ENCODE measurements at places on chromosomes 3 and 15.
A peak's percentile ranks its signal among the peaks of the same experiment; 100 is the strongest.

- no peak for DNase-seq
Measured at GRCh38 chr3:10379161-10379560, 58.2 kb upstream of the SEC13 start.

DNA sequence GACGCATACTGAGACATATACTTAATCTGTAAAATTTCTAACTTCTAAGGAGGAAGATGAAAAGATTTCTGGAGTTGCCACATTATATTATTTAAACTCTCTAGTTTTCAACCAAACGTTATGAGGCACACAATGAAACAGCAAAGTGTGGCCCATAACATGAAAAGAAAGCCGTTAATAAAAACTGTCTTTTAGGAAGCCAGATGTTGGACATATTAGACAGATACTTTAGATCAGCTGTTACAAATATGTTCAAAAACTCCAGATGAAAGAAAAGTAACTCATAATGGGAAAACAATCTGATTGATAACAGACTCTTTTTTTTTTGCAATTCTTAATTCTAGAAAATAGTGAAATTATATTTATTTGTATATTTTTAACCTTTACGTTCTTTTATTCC, 34.3 kb downstream of the ADAMTSL3 start:
- no peak for DNase-seq

DNA sequence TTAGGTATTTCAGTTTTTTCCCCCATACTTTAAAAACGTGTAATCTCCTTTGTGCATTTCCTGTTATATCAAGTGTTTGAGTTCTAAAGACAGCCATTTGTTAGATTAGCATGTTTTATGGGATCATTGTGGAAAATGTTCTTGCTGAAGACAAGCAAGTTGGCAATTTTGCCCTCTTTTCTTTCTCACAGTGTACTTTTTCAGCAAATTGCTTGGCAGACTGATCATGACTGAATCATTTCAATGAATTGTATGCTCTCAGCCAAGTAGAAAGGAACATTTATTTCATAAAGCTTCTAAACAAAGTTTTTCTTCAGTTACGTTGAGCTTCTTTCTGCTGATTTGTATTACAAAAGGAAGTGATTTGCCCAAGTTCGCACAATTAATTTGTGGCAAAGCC, 51.6 kb downstream of the ATG7 start:
- DNase-seq, result no peak

GRCh38 chr15:76199106-76200082, 111.9 kb downstream of the ETFA start:
- DNase-seq, result peak; percentile 68

DNA sequence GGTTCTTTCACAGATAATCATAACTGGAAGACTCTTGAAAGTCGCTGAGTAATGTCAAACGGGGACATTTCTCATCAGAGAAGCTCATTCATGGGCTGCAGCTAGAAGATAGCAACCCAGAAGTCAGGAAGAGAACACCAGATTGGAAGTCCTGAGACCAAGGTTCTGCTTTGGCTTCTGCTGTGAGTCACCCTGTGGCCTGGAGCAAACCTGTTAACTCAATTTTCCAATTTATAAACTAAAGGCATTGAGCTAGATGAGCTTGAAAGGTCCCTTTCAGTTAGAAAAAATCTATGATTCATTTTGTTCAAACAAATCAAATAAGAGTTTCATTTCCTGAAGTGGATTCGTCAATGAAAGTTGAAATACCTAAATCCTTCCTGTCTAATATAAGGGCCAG, 402.2 kb downstream of the EPHB1 start:
- no peak for DNase-seq

- no peak for DNase-seq
Measured at GRCh38 chr15:35914573-35914972, 368.6 kb upstream of the DPH6 start.

- DNase-seq, result no peak
Measured at GRCh38 chr3:180631317-180631716, 29.4 kb downstream of the TTC14 start.

GRCh38 chr3:188177721-188178120, 23.8 kb downstream of the LPP start:
- no peak for DNase-seq

Measured in non-pigmented ciliary epithelial cell (primary cell).